ENCODE measurements at places on chromosomes 4 and X. TPM values are rescaled to one million over a fixed set of nuclear protein-coding genes. Genes with fewer than 3 reads are reported as not detected.

GRCh38 chrX:8688776-8689175, 43.2 kb downstream of the ANOS1 start:
- no peak for DNase-seq

Gene CTPS2
- 15.0 TPM for total RNA-seq

GRCh38 chr4:128837679-128838078, 28.2 kb downstream of the JADE1 start:
- DNase-seq: no peak

Gene NUDT9
- total RNA-seq: 32.8 TPM

DNA sequence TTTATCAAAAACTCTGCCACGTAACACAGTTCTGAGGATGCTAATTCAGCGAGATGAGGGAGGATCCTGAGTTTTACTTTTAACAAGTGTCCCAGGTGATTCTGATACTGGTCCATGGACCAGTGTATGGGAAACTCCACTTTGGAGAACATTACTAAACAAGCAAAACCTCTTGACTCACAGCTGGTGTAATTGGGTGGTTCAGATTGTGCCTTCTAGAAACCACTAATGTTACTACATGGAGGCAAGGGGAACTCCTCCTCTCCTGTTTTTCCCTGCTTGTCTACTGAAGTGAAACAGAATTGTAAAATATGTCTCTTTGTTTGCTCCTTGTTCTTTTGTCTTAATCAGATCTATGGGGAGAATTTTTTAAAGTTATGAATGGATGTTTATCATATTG, 62.6 kb downstream of the FRAS1 start:
- no peak for DNase-seq

DNA sequence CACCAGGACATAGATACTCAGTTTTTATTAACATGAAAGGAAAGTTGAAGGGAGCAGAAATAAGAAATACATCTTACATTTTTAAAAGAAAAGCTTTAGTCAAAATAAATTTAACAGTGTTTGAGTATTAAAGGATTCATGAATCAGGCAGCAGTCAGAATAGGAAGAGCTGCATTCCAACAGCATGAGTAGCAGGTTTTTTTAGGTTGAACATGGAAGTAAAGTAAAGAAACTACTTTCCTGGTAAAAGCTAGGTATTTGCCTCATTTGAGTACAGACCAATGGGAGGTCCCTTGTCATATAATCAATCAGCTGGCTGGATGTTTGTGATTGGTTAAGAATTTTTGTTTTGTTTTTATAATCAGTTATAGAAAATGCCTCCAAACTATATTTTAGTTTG, 645.9 kb upstream of the INTU start:
- no peak for DNase-seq

Gene ANXA3
- 35.5 TPM for total RNA-seq

DNA sequence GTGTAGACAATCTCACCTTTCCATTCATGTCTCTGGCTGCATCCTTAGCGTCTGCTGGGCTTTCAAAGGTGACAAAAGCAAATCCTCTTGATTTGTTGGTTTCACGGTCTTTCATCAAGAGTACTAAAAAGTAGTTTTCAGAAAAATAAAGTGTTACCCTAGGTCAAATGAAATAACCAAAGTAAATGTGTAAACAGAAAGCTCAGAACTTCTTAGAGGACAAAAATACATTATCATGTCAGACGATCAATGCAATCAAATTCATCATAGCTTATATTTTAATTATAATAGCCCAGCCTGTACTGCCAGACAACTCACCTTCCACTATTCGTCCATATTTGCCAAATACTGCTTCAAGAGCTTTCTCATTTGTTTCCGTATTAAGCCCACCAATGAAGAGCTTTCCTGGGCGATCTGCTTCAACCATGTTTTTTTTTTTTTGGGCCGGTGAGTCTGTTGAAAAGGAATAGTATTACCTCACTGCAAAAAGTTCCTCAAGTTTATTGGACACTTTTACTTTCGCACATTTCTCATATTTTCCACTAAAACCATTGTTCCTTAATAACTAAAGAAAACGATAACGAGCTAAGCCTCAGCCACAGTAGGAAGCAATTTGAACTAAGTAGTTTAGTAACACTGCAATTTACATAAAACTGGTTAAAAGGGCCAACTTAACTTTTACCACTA, 1.4 kb downstream of the RBMX start:
- DNase-seq: no peak

Gene GYPA
- total RNA-seq: not detected

DNA sequence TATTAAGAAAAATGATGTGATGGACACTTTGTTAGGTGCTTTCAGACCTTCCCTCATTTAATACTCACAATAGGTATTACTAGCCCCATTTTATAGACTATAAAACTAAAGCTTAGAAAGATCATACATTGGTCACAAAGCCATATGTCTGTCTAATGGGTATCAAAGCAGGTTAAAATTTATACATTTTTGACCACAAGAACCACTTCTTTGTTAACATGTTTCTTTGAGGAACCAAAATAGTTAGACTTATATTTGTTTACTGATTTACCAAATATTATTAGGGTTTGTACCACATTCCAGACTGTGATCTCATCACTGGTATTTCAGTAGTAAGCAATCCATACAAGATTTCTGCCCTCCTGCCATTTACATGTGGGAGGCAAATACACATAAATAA, 363.3 kb downstream of the NAF1 start:
- DNase-seq: no peak

DNA sequence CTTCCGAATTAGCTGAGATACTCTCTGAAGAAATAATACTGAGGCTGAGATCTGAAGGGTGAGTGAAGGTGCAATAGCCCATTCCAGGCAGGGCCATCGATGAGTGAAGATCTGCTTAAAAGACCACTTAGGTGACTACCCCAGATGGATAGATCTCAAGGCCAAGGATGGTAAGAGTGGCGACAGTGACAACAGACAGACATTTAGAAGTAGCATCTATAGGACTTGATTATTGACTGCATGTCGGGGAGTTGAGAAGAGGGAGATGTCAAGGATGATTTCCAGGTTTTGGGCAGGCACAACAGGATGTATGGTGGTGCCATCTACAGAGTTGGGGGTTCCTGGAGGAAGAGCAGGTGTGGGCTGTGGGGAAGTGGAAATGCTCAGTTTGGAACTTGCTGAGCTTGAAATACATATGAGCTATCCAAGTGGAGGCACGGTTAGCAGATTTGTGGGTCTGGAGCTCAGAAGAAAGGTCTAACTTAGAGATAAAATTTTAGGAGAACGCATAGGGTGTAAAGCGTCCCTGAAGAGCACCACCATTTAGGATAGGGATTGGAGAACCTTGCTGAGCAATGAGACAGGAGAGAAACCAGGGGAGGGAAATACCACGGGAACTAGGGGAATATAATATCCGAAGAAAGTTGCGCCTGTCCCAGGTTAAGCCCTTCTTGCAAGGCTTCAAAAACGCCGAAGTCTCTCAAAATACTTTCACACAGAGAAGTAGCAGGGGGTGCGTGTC, 688 bp downstream of the UFSP2 start:
- no peak for DNase-seq

- no peak for DNase-seq
Measured at GRCh38 chrX:39654952-39655351, 442.8 kb downstream of the BCOR start.

DNA sequence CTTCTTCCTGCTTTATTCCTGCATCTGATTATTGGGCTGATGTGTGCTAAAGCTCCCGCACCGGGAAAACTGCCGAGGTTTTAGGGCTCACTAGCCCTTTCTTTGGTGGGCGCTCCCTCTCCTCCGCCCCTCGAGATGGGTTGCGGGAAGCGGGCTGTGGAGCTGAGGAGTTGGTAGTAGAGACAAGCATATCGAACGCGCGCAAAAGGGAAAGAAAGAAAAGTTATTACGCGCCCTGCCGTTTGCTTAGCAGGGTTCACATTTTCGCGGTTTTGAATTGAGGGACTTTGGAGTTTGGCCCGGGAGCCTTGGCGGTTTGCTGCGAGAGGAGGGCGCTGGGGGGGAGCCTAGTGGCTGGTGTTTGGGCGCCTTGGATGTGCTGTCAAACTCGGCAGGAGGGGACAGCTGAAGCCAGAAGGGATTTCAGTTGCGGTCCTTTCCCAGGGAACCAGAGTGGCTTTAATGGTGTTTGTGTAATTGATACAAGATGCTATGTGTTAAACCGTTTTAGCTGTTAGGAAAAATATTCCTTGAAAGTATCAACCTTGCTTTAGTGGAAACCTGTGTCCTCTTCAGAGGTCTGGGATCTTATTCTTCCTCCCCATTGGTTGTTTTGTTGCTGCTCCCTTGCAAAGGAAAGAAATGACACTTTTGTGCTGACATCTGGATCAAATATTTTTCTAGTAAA, 1.1 kb downstream of the GAB1 start:
- DNase-seq: peak; percentile 84

Gene SSX3
- not detected for total RNA-seq
